ENCODE measurements at places on chromosomes 3 and 15.

DNA sequence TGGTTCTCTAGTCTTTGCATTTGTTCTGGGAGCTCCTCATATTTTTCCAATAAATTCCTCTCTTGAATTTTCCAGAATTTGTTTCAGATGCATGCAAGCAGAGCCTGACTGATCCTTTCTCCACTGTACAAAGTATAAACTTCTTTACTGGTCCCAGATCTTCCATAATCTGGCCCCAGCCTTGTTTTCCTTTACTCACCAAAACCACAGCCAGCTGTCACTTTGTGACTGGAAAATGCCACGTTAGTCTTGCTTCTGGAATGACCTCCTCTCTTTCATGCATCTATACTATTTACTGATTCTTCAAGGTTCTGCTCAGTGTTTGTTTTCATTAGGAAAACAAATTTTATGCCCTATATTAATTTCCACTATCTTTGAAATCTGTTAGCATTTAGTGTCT lies 60.4 kb upstream of the SPPL2A start:
- DNase-seq, result no peak

DNA sequence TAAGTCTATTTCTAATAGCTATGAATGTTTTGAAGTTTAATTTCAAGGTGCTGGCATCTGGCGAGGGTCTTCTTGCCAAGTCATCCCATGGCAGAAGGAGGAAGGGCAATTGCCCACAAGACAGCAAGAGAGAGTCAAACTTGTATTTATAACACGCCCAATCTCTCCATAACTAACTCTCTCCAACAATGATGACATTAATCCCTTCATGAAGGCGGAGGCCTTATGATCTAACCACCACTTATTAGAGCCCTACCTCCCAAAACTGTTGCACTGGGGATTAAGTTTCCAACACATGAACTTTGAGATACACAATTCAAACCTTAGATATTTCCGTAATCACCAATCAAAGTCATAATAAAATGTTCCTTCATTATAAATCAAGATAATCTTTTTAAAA lies 406.9 kb downstream of the CNTN6 start:
- no peak for DNase-seq

DNA sequence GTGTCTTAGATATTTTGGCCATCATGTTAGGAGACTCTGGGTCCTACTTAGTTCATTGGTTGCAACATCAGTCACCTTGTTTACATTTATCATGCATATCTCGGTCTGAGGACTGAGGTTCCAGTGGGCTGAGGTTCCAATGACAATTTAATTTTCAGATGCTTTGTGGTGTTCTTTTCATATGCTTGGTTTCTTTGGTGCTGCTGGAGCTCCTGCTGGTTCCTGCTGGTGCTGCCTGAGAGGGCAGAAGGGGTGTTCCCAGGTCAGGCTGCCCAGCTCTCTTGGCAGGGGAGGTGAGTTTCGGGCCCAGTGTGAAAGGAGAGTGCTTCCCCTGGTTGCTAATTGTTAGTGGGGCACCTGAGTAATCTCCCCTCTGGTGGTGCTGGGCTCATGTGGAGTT lies 6.9 kb upstream of the KLHL40 start:
- no peak for DNase-seq

DNA sequence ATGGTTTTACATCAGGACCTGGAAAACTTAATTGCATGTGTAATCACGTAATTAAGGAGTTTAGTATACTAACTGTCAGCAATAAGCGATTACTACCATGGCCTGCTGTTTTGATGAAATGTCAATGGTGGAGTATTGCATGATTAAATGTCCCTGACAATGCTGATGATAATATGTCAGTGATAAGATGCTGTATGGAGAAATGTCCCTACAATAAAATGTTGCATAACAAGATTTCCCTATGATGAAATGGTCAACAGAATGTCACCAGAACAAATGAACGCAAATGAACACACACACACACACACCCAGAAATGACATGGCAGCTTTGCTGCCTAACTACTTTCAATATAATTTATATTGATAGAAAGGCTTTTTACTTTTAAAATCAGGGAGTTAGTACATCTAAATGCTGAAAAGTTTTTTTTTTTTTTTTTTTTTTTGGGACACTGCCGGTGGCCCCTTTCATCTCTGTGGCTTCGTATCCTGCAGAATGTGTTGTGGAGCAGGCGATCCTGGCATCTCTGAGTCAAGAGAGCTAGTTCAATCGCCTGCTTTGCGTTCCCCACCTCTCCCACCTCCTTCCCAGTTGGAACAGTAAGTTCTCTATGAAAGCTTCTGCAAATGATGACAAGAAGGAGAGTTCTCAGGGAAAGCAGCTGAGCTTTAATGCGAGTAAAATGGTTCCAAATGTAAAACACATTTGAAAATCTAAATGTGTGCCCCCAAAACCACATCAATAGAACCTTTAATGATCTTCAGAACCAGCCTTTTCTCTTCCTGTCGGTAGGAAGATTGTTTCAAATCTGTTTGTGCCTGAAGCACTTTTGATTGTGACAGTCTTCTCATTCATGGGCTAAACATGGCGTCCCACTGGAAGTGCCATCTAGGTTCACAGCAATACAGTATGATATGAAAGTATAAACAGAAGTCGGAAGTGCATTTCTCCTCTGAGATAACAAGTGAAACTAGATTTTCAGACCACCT lies 170.1 kb upstream of the GBE1 start:
- DNase-seq, result no peak

- DNase-seq, result no peak
These were observed 33.0 kb upstream of the NR2E3 start for GRCh38 chr15:71777216-71777943.

DNA sequence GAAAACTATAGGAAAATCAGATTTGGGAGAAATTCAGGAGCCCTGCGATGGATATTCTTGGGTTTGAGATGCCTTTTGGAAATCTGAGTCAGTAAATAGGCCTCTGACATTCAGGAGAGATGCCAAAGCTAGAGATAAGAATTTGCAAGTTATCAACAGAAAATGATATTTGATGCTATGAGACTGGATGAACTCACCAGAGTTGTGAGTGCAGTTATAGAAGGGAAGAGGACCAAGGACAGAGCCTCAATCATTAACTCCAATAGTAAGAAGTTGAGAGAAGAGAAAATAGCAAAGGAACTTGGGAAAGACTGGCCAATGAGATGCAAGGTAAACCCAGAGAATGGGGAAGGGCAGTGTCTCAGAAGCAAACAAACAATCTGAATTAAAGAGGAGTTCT lies 7.9 kb upstream of the ANO10 start:
- no peak for DNase-seq

DNA sequence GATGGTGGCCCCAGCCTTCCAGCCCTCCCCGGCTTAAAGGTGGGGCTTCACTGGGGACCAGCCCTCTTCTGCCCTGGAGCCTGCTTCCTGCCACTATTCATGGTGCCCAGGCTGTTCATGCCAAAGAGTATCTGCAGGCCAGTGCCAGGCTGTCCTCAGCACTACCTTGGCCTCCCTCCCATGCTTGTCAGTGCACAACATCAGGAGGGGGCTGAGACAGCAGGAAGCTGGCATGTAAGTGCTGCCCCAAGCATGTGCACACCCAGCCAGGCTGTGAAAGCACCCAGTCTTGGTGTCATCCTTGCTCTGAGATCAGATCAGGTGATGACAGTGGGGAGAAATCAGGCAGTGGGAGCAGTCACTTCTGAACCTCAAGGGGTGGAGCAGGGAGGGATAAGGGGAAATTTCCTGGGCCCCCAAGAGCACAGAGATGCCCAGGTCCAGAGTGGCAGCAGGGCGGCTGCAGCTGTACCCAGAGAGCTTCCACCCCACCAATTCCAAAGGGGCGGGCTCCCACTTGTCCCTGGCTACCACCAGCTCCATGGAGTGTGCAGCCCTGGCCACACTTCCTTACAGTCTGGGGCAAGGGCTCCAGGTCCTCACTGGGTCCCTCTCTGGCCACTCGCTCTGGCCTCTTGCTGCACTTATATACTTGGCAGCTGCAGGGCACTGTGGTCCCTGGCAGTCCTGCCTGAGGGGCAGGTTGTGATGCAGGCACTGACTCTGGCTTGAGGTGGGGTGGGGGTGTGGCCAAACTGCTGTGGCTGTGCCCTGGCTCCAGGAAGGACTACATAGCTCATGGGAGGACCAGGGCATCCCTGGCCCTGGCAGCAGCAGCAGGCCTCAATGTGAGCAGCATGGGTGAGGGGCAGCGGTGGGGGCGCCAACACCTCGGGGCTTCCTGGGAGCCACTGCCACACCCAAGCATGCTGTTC lies 91.4 kb upstream of the TNFSF10 start:
- no peak for DNase-seq

- no peak for DNase-seq
These were observed 69.8 kb upstream of the SLC4A7 start for GRCh38 chr3:27553886-27554540.

GRCh38 chr15:60960517-60960916 lies 268.6 kb downstream of the RORA start:
- DNase-seq, result no peak

DNA sequence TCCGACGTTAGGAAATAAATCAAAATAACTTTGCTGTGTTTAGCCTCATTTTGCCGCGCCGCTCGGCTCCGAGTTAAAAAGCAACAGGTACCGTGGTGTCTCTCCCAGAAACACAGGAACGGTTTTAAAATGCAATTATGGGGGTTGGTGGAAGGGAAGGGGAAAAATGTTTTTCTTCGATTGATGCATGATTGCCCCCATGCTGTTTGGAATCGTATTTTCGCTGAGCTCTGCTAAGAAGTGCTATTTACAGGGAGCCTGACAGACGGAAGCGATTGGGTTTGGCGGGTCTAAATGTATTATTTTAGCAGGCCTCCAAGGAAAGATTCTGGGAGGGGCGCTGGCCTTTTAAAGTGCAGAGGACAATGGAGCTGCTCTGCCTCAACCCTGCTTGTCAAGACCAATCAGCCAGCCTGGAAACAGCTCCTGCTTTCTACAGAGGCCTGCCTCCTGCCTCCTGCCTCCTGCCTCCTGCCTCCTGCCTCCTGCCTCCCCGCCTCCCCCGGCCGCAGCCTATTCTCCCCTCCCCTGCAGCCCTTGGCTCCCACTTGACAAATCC lies 156.7 kb upstream of the TLE3 start:
- no peak for DNase-seq

DNA sequence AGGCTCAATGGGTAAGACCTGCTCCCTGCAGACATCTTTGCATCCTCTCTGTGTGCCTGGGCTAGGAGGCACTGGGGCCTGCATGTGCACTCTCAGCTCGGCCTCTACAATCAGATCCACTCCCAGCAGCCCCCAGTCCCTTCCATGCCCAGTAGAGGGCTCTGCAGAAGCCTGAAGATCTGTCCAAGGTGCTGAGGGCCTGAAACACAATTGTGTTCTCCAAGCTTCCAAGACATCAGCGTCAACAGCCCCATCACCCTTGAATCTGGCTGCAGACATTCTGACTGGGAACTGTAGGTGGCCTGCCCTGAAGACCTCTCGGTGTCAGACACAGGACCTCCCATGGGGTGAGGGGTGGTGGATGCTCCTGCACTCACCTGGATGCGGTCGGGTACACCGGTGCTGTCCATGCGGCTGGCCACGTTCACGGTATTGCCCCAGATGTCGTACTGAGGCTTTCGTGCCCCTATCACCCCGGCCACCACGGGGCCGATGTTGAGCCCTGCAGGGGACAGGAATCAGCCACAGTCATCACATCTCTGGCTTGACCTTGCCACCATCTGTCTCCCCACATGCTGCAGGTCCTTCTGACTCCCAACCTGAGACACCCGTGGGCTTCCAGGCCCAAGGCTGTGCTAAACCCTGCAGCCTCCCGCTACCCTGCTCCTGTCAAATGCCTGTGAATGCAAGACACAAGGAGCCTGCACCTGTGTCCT lies 84.7 kb downstream of the SEC22A start:
- DNase-seq, result no peak

DNA sequence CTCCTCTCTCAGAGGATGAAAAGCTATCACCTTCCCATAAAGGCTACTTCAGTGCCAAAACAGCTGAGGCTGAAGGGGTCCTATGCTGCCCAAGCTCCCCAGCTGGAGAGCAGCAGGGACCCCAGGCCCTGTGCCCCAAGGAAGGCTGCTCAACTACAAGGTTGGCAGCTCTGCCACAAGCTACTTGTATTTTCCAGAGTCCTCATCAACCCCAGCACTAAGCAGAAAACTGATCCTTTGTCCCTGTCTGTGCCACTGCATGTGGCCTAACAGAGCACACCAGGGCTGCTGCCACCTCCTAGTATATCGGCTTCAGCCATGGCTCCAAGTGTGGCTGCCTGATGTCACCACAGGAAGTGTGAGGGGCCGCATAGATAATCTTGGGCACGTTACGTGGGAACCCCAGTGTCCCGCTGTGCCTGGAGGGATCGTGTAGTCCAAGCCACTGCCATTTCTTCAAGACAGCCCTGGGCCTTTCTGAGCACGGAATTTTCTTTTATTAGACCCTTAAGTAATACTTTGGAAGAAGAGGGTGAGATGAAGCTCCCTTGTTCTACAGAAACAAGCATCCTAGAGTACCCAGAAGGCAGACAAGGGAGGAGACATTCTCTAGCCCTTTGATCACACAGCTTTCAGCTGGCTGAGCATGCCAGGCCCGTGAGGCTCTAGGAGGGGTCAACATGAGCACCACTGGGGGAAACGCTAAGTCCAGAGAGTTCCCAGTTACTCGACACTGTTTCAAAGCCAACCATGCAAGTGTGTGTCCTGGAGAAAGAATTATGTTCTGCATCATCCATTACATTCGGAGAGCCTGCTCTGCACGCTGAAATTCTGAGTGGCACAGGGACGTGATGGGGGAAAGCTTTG lies 60.7 kb downstream of the CAPN7 start:
- DNase-seq, result no peak

GRCh38 chr3:75144406-75144805 lies 519.7 kb upstream of the FRG2C start:
- no peak for DNase-seq

DNA sequence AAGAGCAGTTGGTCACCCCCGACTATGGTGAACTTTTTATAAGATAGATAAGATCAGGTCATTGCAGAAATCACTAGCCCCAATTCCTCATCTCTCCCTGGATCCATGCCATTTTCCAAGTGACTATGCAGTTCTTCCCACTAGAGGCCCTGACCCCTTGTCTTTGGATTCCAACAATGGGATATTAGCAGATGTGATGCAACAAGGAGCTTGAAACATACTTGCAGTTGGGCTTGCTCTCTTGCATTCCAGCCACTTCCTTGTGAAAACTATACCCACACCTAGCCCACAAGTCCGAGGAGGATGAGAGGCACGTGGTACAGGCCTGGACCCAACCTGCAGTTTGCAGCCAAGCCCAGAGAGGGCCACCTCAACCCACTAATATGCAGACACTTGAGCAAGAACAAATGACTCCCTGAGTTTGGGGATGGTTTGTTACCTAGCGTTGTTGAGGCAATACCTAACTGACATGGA lies 60.6 kb downstream of the SUCLG2 start:
- no peak for DNase-seq

GRCh38 chr15:61226361-61227256 lies 2.5 kb downstream of the RORA start:
- no peak for DNase-seq
